ENCODE measurements at places on chromosomes 12 and 14.

DNA sequence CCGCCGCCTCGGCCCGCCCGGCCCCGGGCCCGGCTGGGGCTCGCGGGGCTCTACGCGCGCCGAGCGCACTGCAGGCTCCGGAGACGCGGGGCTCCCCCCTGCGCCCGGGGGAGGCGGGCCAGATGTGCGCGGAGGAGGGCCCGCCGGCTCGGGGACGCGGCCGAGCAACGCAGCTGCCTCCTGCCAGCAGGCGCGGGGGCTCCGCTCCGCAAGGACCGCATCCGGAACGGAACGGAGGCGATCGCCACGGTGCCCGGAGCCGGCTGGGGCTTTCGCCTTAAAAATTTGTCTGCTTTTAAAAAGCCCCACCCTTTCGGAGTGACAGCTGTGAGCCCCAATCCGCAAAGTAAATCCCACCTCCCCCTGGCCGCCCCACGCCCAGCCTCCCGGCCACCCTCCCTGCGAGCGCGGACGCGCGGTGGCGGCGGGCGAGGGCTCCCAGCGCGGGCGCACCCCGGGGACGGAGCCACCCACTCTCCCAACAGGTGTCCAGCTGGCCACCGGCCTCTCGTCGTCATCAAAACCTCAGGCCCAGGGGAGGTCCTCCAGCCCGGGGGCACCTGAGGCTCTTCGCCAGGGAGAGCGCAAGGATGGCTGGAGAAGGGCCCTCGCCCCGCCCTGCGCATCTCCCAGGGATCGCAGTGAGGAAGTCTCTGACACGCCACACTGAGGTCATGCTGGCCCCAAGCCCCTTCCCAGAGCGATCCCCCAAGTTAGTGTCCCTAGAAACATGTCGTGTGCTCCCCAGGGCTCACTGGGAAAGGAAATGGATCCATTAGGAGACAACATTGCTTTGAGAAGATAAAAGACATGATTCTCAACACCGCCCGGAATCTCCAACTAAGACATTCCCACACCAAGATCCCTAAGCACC lies at the start of gene TMEM132D:
TSS of gene TMEM132D (minus strand) at position 70 of the 874 bp plus-strand sequence.
- DNase-seq = no peak

DNA sequence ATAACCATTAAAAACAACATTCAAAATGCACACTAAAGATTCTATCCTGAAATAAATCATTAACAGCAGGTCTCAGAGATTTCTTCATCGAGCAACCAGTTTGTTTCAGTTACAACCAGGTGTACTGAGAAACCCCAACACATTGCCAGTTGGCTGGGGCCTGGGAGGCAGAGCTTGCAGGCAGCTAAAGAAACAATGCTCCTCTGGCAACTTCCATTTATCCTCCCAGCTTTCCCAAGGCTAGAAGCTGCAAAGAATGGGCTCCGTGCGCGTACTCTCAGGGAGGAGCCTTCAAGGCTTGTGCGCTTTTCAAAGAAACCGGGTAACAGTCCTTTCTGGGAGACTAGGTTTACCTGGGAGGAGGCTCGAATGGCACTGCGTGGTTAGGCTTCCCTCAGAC lies 181.6 kb downstream of the MSRB3 start:
- no peak for DNase-seq

DNA sequence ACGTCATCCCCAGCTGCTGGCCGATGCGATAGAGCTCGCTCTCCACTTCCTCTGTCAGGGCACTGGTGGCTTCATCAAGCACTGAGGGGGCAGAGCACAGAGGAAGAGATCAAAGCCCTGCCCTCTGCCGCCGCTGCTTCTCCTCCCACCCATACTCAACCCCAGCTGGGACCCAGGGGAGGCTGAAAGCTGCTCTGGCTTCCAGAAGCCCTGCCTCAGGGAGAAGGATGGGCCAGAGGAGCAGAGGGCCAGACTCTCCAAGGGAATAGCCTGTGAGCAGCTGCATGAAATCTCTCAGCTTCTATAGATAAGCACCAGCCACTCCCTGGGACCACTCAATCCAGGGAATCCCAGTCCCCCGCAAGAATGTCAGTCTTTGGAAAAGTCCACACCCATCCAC lies 16.0 kb downstream of the ABCD4 start:
- no peak for DNase-seq

GRCh38 chr14:78902010-78902623 lies 731.9 kb downstream of the NRXN3 start:
- DNase-seq = no peak

GRCh38 chr14:49972823-49973222 lies 79.9 kb downstream of the ARF6 start:
- no peak for DNase-seq

DNA sequence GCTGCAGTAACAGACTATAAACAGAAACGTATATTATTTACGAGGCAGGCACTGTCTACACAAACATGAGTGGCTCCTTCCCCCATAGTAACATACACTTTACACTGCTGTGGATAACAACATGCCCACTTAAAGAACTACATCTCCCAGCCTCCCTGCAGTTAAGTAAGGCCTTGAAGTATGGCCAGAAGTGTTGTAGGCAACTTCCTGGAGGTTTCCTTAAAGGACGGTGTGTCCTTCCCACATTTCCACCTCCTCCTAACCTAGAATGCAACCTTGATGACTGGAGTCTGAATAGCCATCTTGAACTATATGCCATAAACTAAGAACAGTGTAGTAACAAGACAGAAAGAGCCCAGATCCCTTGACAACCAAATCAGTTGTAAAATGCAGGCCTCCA lies 20.3 kb downstream of the MED13L start:
- no peak for DNase-seq

GRCh38 chr12:109098183-109098604 lies 797 bp downstream of the UNG start:
- DNase-seq = no peak

- DNase-seq = no peak
Measured at GRCh38 chr12:4450551-4451112, 5.0 kb upstream of the FGF6 start.

DNA sequence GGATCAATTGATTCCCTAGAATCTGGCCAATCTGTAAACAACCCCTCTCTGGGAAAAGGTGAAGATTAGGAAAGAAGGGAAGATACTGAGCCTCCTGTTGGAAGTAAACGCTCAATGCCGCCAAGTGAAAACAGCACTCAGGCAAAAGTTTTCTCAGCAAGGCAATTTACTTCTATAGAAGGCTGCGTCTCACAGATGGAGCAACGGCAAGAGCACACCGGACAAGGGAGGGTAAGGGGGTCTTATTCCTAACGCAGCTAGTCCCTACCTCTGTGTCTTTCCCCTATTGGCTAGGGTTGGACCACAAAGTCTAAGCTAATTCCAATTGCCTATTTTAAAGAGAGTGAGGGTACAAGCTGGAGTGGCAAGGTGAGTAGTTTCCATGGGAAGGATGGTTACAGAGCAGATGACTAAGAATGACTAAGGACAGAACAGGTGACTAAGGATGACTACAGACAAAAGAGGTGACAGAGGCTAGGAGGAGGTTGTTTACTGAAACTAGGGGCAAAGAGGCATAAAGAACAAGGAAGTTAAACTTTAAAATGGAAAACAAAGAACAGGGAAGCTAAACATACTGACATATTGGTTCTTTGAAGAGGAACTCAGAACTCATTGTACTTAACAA lies 5.6 kb upstream of the TTC9 start:
- DNase-seq = no peak

- no peak for DNase-seq
Measured at GRCh38 chr12:106962286-106962685, 6.6 kb downstream of the TMEM263 start.
